Muscle of arm (tissue), 14 donors: ENCODE measurements at places on chromosomes 7 and 10. TPM values are rescaled to one million over a fixed set of nuclear protein-coding genes. Genes with fewer than 3 reads are reported as not detected.

DNA sequence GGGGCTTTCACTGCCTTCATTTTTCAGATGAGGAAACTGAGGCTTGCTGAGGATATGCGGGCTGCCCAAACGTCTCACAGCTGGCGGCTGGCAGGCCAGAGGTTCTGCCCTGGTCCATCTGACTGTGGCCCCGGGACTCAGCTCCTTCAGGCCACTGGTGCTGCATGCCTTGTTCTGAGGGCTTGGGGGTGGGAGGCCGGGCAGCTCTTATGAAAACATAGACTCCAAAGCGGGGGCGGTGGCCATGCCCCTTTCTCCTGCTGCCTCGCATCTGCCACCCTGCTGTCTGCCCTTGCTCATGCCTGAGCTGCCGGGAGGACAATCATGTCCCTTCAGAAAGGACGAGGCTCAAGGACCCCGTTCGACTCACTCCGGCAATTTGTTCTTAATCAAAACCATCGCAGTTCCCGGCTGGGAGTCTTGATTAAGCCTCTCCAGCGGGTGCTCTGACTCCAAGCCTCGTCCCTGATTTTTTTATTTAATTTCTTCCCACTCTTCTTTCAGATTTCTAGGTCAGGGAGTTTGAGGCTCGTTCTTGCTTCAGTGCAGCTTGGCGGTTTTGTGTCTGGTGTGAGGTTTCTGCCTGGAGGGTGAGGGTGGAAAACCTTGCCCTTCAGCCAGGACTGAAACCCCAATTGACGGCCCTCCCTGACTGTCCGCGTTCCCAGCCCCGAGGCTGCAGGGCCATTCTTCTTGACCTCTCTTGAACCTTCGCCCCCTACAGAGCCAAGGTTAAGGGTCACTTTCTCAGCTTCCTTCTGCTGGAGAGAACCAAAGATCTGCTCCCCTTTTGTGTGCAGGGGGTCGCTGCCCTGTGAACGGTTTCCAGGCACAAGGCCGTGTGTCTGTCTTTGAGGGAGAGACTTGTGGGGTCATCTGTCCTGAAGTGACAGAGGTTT is 120.8 kb downstream of the DNAJB6 start:
- no peak for DNase-seq

DNA sequence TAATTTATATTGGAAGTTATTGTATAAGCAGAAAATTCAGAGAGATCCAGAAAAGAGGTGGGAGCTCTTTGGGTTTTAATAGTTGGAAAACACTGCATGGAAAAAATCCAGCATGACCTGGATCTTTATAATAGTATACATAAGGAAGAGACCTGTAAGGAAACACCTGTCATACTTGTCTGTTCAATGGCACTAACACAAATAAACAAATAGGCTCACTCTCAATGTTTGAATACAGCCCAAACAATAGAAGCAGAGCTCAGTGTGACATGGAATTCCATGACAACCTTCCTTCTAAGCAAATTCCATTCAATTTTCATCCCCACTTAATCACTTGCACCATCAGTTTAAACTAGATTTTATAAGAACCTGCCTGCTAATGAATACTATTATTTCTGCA is 31.7 kb downstream of the CISD1 start:
- no peak for DNase-seq

GRCh38 chr7:131096267-131096927 is 231.3 kb upstream of the MKLN1 start:
- DNase-seq = no peak

DNA sequence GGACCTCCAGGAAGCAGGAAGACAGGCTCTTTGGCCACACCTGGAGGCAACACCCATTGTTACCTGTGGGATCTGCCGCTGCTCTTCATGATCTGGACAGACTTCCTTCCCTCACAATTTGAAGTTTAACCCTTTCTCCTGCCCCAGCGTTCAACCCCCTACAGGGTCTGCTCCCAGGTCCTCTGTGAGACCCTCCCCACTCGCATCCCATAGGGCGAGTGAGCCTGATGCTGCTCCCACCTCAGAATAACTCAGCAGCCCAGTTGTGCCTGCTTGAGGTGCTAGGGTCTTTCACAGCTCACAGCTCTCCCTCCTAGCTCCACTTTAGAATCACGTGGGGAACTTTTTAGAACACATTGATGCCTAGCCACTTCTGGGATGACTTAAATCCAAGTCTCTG is 61.8 kb upstream of the C10orf90 start:
- DNase-seq = peak; percentile 10

DNA sequence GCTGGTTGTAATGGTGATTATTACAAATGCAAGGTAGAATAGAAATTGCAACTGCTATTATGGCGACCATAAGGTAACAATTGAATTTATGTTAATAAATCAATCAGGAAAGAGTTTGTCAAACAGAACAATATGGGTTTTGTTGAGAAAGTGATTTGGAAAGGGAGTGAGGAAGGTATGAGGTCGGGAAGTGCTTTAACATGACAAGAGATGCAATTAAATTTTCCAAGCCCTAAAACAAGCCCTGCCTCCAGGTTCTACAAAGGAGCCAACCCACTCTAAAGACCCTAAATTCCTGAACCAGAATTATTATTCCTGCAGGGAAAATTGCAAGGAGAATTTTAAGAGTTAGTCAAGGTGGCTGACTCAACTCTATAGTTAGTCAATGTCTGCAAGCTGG is 363.7 kb downstream of the BMPER start:
- DNase-seq = no peak

DNA sequence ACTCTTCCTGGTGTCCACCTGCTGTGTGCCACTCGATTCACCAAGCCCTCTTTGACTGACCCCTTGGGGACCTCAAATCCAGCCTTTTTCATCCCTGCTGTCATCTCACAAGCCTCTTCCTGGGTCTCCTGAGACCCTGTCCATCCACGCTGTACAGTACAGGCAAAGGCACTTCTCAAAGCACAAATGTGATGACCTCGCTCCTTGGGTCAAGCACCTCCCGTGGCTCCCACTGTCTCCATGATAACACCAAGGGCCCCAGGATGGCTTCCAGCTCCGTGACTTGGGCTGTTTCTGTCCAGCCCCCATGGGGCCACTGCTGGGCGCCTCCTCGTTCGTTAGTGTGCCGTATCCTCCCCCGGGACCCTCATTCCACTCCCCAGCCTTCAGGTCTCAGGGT is 28.7 kb downstream of the PVRIG start:
- no peak for DNase-seq

- DNase-seq = no peak
Observed at GRCh38 chr10:8044908-8045725, 9.4 kb upstream of the GATA3 start.

DNA sequence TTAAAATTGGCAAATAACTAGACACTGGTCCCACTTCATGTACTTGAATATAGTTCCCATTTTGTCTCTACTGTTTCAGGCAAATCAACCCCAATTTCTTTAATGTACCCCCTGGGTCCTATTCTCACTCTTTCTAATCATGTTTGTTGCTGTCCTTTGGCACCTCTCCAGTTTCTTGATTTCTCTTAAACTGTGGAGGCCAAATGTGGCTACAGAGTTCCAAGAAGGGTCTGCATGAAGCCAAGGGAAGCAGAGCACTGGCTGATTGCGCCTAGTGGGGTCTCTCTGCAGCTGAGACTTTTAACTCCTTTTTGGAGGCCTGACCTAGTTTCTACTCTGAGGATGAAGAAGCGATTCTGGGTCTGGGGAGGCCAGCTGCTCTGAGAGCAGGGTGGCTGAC is 6.7 kb upstream of the ADAM12 start:
- peak; percentile 59 for DNase-seq

DNA sequence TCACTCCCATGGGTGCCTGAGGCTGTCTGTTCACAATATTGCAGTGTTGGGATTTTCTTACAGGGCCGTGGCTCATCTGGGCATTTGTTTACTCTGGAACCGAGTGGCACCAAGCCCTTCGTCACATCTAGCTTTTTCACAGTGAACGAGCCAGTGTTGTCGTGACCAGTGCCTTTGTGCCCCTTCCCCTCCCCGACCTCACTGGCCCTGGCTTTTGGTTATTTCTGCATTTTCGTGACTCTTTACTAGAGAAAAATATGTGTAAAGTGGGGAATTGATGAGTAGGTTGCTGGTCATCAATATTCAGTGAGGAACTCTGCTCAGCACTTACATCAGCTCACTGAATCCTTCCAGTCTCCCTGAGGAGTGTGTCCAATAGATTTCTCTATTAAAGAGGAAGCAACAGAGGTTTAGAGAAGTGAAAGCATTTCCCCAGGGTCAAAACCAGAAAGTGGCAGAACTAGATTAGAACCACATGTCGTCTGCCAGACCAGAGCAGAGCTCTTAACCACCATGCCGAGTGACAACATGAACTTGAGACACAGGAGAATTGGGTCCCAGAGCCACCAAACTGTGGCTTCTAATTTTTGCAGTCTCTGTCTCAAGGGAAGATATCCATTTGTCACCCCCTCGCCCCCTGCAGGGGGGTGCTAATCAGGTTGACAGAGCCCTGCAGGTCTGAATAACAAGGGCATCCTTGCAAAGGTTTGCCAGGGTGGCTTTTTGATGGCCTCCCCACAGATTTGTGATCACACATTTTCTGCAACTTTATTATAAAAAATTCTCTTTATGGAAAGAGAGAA is 125.3 kb downstream of the CHN2 start:
- DNase-seq = no peak

DNA sequence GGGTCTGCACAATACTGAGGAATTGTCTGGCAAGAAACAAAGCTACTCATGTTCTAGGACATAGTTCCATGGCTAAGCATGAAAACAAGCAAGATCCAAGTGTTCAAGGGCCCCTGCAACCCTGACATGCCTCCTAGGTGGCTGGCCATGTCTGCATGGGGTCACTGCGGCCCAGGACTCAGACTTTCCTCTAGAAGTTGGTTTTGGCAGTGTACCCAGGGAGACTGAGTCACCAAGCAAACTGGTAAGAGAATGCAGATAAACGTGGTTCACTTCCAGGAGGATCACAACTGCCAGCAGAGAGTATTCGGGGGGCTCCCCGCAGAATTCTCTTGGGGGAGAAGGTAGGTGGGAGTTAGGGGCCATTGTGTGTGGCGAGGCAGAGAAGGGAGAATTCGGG is 7.4 kb upstream of the PFKFB3 start:
- DNase-seq = no peak

- no peak for DNase-seq
Observed at GRCh38 chr7:142836426-142836825, 18.4 kb upstream of the EPHB6 start.

DNA sequence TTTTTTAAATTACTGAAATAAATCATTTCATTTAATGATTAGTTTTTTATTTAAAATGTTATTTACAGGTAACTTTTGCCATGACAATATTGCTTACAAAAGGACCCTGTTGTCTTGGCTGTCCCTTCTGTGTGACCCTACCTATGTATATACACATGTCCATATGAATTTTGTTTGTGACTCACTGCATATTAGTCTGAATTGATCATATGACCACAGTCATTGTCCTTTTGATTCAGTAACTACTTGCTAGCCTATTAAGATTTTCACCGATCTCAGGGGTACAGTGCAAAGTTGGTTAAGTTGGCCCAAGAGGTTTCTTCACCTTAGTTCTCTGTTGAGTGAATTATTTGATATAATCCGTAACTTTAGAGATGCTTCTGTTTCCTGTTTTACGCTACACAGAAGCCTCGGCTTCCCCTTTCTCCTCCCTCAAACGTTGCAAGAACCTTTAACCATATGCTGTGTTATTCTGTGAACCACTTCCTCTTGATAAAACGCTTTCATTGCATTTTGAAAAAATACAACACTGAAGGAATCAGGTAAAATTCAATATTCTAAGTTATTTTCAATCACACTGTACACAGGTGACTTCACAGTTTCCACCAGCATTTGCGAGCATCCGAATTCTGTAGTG is 43.9 kb downstream of the APBB1IP start:
- DNase-seq = no peak

SMO gene
- polyA plus RNA-seq = 49.1 TPM

PLA2G12B gene
- polyA plus RNA-seq = not detected

SPDYE11 gene
- polyA plus RNA-seq = 0.52 TPM

FKBP6 gene
- not detected for polyA plus RNA-seq

RASSF4 gene
- polyA plus RNA-seq = 83.2 TPM
